Activated T-helper 17 cell treated with anti-CD3 and anti-CD28 coated beads, Interleukin-2, amount 50 U/mL, for 72 hours (primary cell): ENCODE measurements at places on chromosomes 12 and 14. TPM values are rescaled to one million over a fixed set of nuclear protein-coding genes. Genes with fewer than 3 reads are reported as not detected.

DNA sequence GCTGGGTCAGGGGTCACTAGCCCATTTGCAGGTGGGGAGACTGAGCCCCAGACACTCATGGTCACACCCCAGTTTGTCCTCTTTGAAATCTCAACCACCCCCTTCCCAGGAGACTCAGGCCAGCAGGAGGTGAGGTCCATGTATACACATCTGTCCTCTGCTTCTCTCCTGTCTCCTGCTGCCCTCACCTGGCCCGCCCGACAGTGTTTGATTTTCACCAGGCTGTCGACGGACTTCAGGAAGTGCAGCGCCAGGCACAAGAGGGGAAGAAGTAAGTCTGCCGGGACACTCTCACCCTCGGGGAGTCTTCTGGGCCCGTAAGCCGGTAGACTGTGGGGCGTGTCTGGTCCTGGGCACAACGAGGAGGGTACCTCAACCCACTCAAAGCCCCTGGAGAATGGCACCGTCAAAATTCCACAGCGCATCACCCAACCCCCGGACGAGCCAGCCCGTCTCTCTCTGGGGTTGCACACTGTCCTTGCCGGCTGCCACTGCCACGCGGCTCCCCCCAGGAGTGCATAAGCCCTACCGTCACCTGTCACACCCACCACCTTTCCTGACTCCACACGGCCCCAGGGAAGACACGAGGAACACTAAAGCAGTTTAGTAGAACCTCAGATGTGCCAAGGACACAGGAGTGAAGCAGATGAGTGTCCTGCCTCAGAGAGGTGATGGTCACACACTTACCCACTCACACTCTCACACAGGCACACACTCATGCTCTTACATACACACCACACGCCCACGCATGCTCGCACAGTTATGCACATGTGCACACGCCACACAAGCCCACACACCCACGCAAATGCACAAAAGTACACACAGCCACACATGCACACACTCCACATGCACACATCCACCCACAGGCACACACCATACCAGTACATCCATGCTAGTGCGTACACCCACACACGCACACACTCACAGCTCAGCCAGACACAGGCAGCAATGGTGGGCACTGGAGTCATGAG, 13.1 kb upstream of the SIVA1 start:
- peak; percentile 24 for ATAC-seq

DNA sequence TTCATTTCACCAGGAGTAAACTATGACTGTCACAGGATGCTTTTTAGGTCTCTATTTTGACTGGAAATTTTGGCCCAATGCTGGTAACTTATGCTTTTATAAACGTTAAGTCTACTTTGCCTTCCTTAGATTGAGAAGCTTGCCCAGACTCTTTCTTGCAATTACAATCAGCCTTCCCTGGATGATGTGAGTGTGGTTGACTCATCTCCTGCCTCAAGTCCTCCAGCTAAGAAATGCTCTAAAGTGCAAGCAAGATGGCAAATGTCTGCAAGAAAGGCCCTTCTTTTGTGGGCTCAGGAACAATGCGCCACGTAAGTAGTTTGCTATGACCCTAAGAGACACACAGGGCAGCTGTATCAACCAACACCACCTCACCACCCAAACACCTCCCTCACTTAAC, 96.9 kb downstream of the SYNE2 start:
- no peak for ATAC-seq

The TMEM117 gene
- total RNA-seq, result 2.8 TPM

- ATAC-seq, result no peak
Measured at GRCh38 chr12:26813812-26814211, 19.2 kb downstream of the ITPR2 start.

The PLD4 gene
- total RNA-seq, result not detected

The FSCB gene
- not detected for total RNA-seq

- no peak for ATAC-seq
Measured at GRCh38 chr12:77308056-77308455, 242.7 kb upstream of the E2F7 start.

The TAS2R8 gene
- total RNA-seq, result not detected

The RDH16 gene
- total RNA-seq, result 0.69 TPM

The AKAP5 gene
- 0.82 TPM for total RNA-seq

The PCNX1 gene
- total RNA-seq, result 82.0 TPM

GRCh38 chr12:105561546-105562198, 231.2 kb downstream of the C12orf75 start:
- no peak for ATAC-seq

DNA sequence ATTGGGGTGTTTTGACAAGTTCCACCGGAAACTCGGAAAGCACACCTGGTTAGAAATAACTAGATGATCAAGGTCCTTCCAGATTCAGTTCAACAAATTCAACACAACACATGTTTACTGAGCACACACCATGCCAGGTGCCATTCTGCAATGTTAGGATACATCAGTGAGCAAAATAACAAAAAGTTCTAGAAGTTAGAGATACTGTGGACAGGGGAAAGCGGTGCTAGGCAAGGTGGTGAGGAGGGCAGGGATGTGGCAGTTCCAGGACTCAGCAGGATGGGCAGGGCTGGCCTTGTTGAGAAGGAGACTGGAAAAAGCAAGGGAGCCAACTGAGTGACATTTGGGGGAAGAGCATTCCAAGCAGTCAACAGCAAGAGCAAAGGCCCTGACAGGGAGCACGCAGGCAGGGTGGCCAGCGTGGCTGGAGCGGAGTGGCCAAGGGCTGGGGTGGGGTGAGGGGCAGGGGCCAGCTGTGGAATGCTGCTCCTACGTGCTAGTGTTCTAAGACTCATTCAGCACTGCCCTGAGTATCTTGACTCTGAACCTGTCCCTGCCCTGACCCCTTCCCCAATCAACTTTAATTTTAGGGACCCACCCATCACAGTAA, 19.4 kb upstream of the FAIM2 start:
- no peak for ATAC-seq

GRCh38 chr12:93426412-93426805, 15.3 kb downstream of the UBE2N start:
- peak; percentile 81 for ATAC-seq

DNA sequence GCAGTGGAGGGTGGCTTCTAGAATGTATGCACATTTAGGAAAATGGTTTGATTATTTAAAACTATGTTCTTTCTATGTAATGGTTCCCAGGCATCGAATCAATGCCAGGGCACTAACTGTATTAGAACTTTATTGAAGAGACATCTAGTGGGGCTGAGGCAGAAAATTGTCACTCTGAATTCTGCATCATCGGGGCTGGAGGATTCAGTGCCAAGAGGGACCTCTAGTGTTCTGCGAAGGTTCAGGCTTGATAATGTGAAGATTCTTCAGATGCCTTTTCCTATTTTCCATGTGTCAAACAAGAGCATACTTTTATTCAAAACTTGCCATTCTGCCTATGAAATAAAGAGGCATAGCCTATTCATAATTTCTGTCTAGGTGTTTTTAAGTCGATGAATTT, 146.3 kb downstream of the CAND1 start:
- no peak for ATAC-seq

The SLC5A8 gene
- total RNA-seq, result not detected

GRCh38 chr12:118645219-118645618, 268.9 kb downstream of the SUDS3 start:
- no peak for ATAC-seq

The CHMP4A gene
- total RNA-seq, result 69.8 TPM

- no peak for ATAC-seq
Measured at GRCh38 chr12:117380083-117380482, 18.7 kb upstream of the NOS1 start.

DNA sequence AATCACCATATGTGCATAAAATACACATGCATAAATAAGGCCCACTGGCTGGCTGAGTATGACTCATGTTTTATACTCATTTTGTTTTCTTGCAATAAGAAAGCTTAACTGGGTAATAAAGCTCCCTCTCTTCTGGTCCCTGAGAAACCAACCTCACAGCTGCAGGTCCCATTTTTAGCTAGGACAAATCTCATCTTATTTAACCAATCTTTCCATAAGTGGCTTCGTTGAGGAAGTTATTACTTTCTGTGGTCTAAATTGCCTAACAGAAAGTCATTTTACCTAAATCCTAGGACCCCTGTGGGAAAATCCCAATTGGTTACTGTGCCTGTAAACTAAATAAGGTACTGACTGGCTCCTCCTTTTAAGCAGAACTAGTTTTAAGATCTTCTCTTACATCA, 232.8 kb upstream of the FBXO33 start:
- ATAC-seq, result peak; percentile 32

The NGB gene
- total RNA-seq, result not detected

The ANKS1B gene
- total RNA-seq, result 2.0 TPM

DNA sequence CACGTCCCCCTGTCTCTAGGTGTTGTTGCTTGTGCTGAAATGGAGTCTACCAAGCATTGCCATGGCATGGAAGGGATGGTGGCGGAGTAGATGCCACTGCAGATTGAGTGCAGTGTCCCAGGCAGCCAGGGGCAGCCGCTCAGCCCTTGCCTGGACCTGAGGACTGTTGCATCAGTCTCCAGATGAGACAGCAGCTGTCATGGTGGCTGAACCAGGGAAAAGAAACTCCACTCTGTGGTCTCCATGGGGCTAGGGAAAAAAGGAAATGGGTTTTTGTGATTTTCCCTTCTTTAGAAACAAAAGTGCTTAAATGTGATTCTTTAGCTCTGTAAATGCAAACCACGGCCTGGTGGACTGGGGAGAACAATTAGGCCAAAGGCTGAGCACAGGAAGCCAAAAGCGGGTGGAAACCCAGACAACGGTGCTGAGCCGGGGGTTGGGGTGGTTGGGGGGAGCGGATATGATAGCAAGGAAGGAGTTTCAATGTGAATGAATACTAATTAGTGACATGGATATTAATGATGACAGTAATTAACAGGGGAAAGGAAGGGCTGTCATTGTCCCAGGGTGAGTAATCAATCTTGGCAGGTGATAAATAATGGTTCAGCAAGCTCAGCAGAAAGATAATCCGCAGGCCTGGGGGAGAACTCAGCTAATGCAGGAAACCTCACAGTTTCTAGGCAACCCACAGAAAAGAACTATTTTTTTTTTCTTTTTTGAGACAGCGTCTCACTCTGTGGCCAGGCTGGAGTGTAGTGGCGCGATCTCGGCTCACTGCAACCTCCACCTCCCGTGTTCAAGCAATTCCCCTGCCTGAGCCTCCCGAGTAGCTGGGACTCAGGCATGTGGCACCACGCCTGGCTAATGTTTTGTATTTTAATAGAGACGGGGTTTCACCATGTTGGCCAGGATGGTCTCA, 442.6 kb downstream of the DPF3 start:
- peak; percentile 86 for ATAC-seq

GRCh38 chr14:66377574-66377973, 108.6 kb upstream of the CCDC196 start:
- ATAC-seq, result no peak

The SUPT16H gene
- 176 TPM for total RNA-seq

GRCh38 chr14:74504874-74505720, 11.5 kb downstream of the ISCA2 start:
- no peak for ATAC-seq

GRCh38 chr14:101025131-101025530, 121.6 kb upstream of the RTL1 start:
- no peak for ATAC-seq

The FLRT2 gene
- total RNA-seq, result not detected

The MYF5 gene
- not detected for total RNA-seq

The CLEC1A gene
- not detected for total RNA-seq

GRCh38 chr14:55467307-55467706, 26.9 kb upstream of the TBPL2 start:
- ATAC-seq, result no peak

GRCh38 chr14:100212476-100213333, 26.2 kb upstream of the YY1 start:
- no peak for ATAC-seq

DNA sequence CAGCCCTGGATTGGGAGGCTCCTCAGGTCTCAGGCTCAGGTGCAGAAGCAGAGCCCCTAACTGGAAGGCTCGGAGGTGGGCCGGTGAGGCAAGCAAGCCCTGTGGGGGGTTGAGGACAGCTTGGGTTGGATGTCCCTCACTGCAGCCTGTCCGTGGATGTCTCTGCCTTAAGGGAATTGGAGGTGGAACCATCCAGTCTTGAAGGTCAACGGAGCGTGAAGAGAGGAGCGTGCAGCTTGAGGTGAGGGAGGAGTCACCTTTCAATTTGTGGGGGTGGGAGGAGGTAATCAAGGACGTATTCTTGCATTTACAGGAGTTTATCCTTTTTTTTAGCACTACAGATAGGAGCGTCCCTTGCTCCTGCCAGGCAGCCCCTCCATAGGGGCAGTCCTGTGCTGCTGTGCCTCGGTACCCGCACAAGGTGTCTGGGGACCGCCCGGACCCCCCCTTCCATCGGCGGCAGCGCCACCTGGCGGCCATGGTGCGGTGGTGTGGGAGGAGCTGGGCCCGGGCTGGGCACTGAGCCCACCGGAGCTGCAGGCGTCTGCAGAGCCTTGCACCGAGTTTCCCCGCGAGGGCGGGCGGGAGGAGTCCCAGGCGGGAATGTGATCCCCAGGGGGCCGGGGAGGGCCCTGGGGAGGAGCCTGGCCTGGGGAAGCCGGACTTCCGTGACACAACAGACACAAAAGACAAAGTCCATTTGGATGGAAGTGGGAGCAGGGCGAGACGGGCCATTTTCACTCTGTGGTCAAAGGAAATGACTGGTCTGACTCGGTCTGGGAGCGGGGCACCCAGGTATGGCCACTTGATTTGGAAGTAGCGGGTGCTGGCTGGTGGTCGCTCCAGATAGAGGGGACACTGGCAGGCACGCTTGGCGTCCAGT, 864 bp downstream of the DNAJC22 start:
- peak; percentile 61 for ATAC-seq

DNA sequence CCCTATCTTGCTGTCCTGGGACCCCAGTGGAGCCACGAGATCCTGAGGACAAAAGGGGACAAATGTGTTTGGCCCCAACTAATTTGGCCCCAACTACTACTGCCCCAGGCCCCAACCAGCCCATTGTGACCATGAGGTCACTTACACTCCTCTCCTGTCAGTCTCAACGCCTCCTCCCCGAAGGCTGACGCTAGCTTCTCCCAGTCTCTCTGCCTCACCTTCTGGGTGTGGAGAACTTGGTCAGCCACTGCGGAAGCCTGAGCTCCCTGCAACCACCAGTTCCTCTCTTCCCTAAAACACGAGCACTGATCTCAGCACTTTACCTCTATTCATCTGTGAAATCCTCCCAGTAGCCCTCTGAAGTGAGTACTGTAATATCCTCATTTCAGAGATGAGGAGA, 13.3 kb downstream of the FAM181A start:
- ATAC-seq, result no peak

The INF2 gene
- 87.8 TPM for total RNA-seq

The SSTR1 gene
- not detected for total RNA-seq
